ENCODE measurements at places on chromosomes 7 and 10. TPM values are rescaled to one million over a fixed set of nuclear protein-coding genes. Genes with fewer than 3 reads are reported as not detected.

Gene CALHM3
- not detected for total RNA-seq

Gene SNX10
- 7.2 TPM for total RNA-seq

Gene RUFY2
- 24.2 TPM for total RNA-seq

Gene EVX1
- not detected for total RNA-seq

Gene GRB10
- 131 TPM for total RNA-seq

Gene PRSS1
- not detected for total RNA-seq

Gene PRRT4
- total RNA-seq: not detected

Gene TUBAL3
- total RNA-seq: not detected

Gene SPDYE6
- total RNA-seq: not detected

Gene CROT
- 8.9 TPM for total RNA-seq

Gene CDC14C
- total RNA-seq: not detected

Gene VAX1
- total RNA-seq: not detected

Gene SLC13A1
- not detected for total RNA-seq

Gene AGMO
- not detected for total RNA-seq

Gene ABCA13
- 0.44 TPM for total RNA-seq

Gene AFAP1L2
- 3.4 TPM for total RNA-seq

Gene OR6B1
- total RNA-seq: not detected

Gene GPR37
- total RNA-seq: 2.2 TPM

Gene ITGB8
- total RNA-seq: 13.9 TPM

Gene PLA2G12B
- total RNA-seq: not detected

Gene C7orf57
- 0.64 TPM for total RNA-seq

Gene PHKG1
- 0.10 TPM for total RNA-seq

Gene TLX1
- total RNA-seq: not detected

Gene CLDN3
- not detected for total RNA-seq

Gene ANKRD7
- total RNA-seq: not detected

Gene PALD1
- 197 TPM for total RNA-seq

Gene LRRC61
- total RNA-seq: 1.7 TPM

Gene ZNF655
- 11.3 TPM for total RNA-seq

Gene INA
- 4.3 TPM for total RNA-seq

Gene ADRA2A
- 0.48 TPM for total RNA-seq

Gene FFAR4
- total RNA-seq: not detected

Gene SDK1
- total RNA-seq: 2.3 TPM

Gene ANK3
- 7.9 TPM for total RNA-seq

Gene SPDYE2
- total RNA-seq: not detected

Gene SSC4D
- total RNA-seq: 1.4 TPM

Gene TRIL
- 0.48 TPM for total RNA-seq

Gene PI4K2A
- 26.6 TPM for total RNA-seq

Measured in glomerular endothelial cell (primary cell).